ENCODE measurements at places on chromosomes 16 and 17. TPM values are rescaled to one million over a fixed set of nuclear protein-coding genes. Genes with fewer than 3 reads are reported as not detected.

MPP2 gene
- total RNA-seq: 0.83 TPM

CNTNAP4 gene
- not detected for total RNA-seq

SULT1A3 gene
- total RNA-seq: 15.6 TPM

HOXB9 gene
- 0.21 TPM for total RNA-seq

CCL7 gene
- total RNA-seq: not detected

CCL17 gene
- total RNA-seq: 0.66 TPM

CRISPLD2 gene
- total RNA-seq: 0.19 TPM

CDRT15L2 gene
- total RNA-seq: not detected

Measured in activated CD4-positive, alpha-beta T cell treated with anti-CD3 and anti-CD28 coated beads, Interleukin-2, amount 10 ng/mL, durations not matched to agents 24 days and 14 days (primary cell).